ENCODE measurements at places on chromosomes 4 and X.

DNA sequence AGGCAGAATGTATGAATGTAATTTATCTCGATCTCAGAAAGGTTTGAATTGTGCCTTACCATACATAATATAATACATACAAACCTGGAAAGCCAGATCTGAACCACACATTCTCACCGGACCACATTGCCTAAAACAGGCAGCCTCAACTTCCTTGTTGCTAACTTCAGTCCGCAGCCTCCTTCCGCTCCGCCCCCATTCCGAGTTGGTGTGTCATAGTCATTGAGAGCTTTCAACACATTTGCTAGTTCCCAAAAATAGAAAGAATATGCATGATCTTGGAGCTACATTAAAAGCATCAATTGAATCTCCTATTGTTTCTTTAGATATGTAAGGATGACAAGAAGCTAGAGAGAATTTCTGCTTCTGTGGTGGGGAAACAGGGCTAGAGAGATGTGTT, 127.2 kb downstream of the ARHGEF9 start:
- DNase-seq = no peak

- no peak for DNase-seq
These were observed 358.7 kb upstream of the NR3C2 start for GRCh38 chr4:148800940-148801339.

GRCh38 chr4:120452001-120452400, 385.4 kb upstream of the MAD2L1 start:
- no peak for DNase-seq

DNA sequence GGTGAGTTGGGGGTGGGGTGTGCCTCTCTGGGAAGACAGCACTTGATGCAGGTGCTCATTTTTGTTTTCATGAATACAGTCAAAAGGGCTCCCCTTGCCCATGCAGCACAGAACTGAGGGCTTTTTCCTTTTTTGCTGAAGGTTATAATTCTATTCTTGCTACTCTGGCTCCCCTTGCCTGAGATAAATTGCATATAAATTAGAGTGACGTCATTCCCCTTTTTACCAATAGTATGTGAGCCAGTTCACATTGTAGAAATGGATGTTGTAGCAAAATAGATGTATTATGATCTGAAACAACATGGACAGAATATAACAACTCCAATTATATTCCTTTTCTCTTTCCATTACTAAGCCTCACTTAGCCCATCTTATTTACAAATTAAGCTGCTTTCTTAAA, 28.4 kb downstream of the CXorf58 start:
- no peak for DNase-seq

- DNase-seq = no peak
These were observed 4.5 kb downstream of the HHIP start for GRCh38 chr4:144650311-144651005.
